ENCODE measurements at places on chromosomes 1 and 21. TPM values are rescaled to one million over a fixed set of nuclear protein-coding genes. Genes with fewer than 3 reads are reported as not detected.

The ANKRD34A gene
- total RNA-seq: 0.13 TPM

DNA sequence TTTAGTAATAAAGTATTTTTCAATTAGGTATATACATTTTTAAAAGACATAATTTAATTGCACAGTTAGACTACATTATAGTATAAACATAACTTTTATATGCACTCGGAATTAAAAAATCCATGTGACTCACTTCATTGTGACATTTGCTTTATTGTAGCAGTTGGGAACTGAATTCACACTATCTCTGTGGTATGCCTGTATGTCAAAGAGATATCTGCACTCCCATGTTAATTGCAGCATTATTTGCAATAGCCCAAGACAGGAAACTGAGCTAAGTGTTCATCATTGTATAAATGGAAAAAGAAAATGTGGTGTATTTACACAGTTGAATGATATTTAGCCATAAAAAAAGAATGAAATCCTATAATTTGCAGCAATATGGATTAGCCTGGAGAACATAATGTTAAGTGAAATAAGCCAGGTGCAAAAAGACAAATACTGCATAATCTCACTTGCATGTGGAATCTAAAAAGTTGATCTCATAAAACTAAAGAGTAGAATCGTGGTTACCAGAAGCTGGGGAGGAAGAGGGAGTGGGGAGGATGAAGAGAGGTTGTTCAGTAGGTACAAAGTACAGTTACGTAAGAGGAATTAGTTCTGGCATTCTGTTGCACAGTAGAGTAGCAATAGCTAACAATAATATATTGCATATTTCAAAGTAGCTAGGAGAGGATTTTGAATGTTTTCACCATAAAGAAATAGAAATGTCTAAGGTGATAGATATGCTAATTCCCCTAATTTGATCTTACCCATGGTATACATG lies 64.8 kb downstream of the DPT start:
- H3K27ac ChIP-seq: no peak overlapping the region
- H3K4me1 ChIP-seq: no peaks in the 10 kb centered on the region
- H3K27me3 ChIP-seq: no peaks in the 10 kb centered on the region
- no peak for DNase-seq

DNA sequence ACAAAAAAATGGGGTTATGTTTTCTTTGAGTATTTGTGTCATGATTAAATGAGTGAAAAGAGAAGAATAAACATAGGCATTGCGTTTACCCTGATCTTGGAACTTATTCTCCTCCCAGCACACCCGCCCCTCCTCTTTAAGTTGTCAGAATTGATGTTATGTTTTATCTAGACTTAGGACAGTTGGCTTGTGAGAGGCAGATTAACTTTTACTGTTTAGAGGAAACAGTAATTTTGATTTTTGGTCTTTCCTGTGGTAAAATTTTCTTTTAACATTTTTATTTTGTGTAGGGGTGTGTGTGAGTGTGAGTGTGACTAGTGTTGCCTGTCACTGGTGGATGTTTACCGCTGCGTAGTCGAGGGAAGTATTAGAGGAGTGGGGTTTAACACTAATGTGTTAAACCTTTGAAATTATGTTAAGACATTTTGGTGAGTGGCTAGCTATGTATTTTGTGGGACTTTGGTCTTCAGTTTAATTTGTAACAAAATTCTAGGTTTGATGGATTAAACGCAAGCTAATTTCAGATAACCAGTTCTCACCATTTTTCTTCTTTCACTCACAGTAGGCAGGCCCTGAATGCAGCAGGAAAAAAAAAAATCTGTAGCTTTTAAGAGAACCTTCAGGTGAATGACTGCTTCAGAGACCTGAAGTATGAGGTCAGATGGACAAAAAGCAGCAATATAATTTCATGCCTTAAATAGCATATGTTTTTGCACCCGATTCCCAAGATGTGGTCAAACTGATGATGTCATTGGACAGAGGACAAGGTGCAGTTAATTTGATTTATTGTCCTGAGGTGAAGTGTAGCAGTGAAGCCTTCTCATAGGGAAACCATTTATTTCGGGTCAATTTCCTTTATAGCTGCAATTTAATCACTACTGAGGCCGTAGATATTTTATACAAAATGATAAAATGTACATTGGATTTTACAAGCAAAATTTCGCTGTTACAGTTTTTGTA lies 2.7 kb downstream of the POU2F1 start:
- peaks cover 9% of the 10 kb centered on the region for H3K4me1 ChIP-seq
- H3K36me3 ChIP-seq: no peaks in the 10 kb centered on the region
- H3K27me3 ChIP-seq: no peaks in the 10 kb centered on the region
- H3K27ac ChIP-seq: no peak overlapping the region
- no peak for DNase-seq

DNA sequence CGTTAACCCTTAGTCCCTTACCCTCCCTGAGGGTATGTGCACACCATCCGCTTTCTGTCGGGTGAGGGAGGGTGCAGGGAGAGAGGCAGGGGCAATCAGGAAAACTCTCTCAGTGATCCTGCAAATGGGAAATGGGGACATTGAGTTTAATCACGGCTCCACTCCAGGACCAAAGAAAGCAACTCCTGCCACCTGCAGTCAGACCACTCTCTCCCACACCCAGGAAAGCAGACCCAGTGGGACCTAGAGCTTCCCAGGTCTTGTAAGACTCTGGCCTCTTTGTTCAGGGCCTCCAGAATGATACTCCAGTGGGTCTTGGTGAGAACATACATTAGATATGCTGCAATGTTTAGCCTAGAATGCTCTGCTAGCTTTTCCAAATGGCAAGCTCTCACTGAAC lies 71.5 kb downstream of the GNG12 start:
- DNase-seq: no peak
- peak overlapping the region; percentile 90 for H3K27ac ChIP-seq
- H3K27me3 ChIP-seq: no peaks in the 10 kb centered on the region
- H3K4me3 ChIP-seq: no peak overlapping the region
- H3K4me1 ChIP-seq: peaks cover 28% of the 10 kb centered on the region

DNA sequence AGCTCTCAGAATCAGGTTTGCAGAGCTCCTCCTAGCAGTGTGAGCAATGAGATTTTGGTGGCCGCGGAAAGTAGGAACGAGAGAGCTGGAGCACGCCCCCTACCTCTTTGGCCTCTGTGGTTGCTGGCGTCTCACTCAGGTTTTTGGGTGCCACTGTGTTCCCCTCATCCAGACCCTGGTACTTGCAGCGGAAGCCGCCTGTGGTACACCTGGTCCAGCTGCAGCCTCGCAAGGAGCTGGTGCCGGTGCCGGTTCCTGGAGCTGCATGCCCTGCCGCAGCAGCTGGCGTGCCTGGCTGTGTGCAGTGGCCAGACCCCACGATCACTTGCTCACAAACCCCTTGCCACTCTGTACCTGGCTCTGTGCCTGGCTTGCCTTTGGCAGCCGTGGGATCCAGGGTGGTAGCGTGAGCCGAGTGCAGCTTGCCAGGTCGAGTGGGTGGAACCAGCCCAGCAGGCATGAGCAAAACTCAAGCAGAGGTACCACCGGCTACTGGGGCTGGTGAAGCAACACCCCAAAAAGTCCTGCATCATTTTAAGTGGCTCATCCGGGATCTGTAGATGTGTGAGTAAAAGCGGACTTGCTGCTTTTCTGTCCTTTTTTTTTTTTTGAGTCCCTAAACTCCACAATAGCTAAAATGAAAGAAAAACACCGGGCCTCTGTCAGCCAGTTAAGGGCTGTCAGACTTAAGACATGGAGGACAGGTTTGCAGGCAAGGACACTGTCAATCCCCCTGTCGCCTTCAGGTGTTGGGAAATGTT lies 844.9 kb downstream of the KCNT2 start:
- no peak overlapping the region for H3K4me3 ChIP-seq
- no peak for DNase-seq
- H3K4me1 ChIP-seq: no peaks in the 10 kb centered on the region
- H3K27me3 ChIP-seq: no peaks in the 10 kb centered on the region

DNA sequence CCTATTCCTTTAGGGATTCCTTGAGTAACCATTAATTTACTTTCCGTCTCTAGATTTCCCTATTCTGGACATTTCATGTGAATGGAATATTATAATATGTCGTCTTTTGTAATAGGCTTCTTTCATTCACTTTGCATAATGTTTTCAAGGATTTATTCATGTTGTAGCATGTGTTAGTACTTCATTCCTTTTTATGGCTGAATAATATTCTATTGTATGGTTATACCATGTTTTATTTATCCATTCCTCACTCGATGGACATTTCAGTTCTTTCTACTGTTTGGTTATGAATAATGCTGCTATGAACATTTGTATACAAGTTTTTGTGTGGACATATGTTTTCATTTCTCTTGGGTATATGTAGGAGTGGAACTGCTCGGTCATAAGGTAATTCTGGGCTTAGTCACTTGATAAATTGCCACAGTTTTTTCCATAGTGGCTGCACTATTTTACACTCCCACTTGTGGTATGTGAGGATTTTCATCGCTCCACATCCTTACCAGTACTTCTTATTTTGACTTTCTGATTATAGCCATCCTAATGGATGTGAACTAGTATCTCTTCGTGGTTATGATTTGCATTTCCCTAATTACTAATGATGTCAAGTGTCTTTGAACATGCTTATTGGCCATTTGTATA lies 17.7 kb downstream of the PPP2R5A start:
- no peak overlapping the region for H3K4me3 ChIP-seq
- DNase-seq: no peak
- H3K36me3 ChIP-seq: no peaks in the 10 kb centered on the region
- peaks cover 6% of the 10 kb centered on the region for H3K4me1 ChIP-seq
- H3K27me3 ChIP-seq: no peaks in the 10 kb centered on the region
- no peak overlapping the region for H3K27ac ChIP-seq

DNA sequence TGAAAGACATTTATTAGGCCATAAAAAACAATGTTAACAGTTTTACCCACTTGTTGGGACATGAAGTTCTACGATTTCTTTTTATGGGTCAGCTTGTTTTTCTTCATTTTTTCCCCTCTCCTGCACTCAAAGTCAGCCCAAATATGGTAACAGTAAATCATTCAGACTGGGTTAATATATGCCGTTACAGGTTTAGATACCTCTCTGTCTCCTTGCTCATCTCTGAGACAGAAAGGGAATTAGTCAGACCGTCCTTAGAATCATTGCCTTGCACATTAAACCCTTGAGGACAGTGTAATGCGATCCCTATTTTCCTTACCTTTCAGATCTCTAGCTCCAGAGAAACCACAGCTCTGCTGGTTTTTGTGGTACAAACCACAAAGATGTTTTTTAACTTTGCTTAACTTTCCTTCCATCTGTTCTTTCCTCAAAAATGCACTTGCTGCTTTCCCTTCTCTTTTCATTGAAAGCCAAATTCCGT lies 613.3 kb downstream of the PLPP3 start:
- no peak overlapping the region for H3K4me3 ChIP-seq
- H3K27ac ChIP-seq: no peak overlapping the region
- H3K27me3 ChIP-seq: no peaks in the 10 kb centered on the region
- H3K4me1 ChIP-seq: peaks cover 5% of the 10 kb centered on the region
- H3K36me3 ChIP-seq: no peaks in the 10 kb centered on the region
